ENCODE measurements at places on chromosomes 7 and 10.

DNA sequence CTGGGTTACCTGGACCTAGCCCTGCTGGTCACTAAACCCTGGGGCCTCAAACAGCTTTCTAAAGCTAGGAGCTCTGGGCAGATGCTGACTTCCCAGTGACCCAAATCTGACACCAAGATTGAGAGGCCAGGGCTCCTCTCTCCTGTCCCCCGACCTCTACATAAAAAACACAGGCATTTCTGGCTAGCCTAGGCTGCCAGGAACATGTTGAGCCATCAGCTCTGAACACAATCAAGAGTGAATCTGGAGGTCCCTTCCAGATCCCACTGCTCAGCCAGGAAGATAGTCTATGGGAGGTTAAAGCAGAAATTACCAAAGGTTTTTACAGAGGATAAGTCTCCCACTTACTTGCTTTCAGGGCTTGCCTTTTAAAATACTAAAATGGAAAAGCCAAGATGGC lies 22.1 kb upstream of the PDE1C start:
- no peak for DNase-seq

DNA sequence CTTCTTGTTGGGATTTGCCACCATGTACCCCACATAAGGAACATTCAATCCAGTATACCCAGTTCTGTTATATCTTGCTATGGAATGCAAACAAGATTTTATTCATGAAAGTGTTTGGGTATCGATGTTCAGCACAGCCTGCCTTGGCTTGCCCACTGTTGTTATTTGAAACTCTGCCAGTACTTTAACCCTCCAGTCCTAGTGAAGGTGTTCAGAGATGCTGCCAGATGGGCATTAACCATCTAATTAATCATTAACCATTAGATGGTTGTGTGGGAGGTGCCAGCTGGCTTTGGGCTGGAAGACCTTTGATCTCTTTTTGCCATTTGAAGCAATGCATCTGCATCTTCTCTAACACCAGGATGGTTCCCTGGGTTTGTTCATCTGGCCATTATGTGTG lies 363.0 kb downstream of the SH2D4B start:
- DNase-seq: no peak

DNA sequence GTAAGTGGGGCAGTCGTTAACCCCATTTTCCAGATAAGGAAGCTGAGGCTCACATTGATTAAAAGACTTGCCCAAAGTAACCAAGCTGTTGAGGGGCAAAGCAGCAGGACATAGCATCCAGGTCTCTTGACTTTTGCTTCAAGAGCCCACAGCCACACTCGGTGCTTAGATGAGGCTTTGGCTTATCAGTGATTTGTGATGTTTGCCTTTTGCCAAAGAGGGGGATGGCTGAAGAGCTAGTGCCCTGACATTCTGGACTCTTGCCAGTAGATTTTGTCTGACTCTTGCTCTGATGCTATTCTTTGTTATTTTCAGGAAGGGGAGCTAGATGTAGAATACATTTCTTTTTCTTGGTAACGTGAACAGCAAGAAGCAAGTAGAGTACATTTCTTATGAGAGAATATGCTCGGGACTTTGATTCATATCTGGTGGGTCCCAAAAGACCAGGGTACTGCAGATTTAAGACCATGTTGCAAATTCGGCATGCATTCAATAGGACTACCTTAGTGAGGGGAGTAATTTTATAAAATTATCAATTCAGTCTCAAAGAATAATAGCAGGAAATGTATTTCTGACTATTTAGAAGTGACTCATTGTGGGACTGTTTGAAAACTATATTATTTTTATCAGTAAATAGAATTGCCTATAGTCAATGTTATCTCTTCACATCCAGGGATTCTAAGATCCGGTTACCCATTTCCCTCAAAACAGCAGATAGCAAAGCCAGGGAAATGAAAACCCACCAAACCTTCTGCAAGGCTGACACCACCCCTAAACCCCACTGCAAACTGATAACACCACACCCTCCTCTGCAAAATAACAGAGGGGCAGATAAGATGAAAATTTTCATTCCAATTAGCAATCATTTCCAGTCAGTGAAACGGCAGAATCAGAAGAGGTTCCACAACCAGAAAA lies 180.0 kb upstream of the BMPER start:
- no peak for DNase-seq

GRCh38 chr7:92634924-92635519 lies 44.8 kb upstream of the FAM133B start:
- no peak for DNase-seq

GRCh38 chr7:79459381-79459780 lies 5.9 kb upstream of the MAGI2 start:
- no peak for DNase-seq

- DNase-seq: no peak
Observed at GRCh38 chr7:29563590-29564495, at the start of gene PRR15. PRR15 (plus strand) TSS chr7:29563835; CDS start chr7:29566330, 2,495 bp downstream.

DNA sequence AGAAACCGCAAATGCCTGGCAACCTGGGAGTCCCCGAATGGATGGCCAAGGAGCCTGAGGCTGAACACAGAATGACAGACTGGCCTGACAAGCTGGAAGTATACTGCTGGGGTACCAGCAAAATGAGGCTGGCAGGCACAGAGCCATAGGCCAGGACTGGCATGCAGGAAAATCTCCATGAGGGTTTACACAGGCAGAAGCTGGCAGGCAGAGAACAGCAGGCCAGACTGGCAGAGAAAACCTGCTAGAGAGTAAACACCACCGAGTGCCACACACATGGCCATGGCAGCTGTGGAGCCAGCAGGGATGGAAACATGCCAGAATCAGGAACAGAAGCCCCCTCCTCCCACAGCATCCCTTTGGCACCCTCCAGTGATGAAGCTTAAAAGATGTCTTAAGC lies 63.4 kb downstream of the CRPPA start:
- DNase-seq: peak; percentile 80
